HFFc6 (cell line): ENCODE measurements at places on chromosomes 4 and X. TPM values are rescaled to one million over a fixed set of nuclear protein-coding genes. Genes with fewer than 3 reads are reported as not detected.

The ATP1B4 gene
- total RNA-seq = not detected in 2 replicates

DNA sequence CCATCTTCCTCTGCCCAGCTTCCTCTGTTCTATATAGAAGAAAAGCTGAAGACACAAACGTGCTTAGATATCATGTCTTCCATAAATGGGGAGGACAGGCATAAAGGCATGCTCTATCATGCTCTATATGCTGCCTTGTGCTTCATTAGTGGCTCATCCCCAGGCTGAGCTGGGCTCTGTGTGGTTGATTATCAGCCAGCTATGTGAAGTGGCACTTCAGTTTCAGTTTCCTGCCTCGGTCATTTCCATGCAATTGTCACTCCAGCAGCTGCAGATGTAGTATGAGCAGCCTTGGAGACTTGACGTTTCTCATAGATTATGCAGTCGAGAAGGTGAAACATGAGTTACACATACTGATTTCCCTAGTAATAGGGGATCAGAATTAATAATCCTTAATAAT, 106.2 kb downstream of the SYTL5 start:
- no peak for DNase-seq

The TNMD gene
- total RNA-seq = not detected in 3 replicates

DNA sequence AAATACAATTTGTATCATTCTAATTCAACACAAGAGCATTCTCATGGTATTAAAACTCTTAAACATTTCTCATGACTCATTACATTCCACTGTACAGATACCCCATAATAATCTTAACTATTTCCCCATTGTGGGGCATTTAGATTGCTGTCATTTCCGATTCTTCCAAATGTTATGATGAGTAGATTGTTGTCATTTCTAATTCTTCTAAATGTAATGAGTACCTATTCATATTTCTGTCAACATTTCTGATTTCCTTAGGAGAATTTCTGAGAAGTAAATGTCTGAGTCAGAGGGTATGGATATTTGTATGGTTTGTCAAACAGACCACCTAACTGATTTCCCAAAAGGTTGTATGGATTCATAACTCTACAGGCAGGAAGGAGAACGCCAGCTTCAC, 8.3 kb downstream of the S100G start:
- no peak for DNase-seq

DNA sequence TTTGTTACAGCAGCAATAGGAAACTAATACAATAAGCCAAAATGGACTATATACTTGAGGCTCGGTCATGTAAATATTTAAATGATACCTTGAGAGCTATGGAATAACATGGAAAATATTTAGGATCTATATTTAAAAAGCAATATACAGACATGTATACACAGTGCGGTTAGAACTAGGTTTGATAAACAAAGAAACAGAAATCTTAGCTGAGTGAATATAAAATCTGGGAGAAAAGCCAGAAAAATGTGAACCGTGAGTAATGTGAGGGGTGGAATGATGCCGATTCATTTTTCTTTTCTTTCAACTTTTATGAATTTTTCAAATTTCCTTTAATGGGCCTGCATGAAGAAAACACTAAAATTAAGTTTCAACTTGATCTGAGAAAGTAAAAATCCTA, 104.1 kb downstream of the ATXN3L start:
- no peak for DNase-seq

DNA sequence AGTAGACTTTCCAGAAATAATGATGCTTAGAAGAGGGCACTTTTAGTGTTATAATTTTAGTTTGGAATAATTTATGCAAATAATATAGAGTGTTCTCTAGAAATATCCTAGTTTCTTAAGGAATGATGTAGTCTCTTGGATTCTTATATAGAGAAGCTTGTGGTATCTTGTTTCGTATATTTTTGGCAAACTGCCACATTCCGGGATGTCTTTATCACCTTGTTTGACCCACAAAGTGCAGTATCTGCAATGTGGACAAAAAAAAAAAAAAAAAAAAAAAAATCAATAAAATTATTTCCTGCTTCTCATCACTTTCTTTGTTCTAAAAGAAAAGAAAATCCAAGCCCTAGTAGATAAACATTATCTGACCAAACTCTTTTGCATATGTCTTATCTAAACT, 1577.7 kb upstream of the TENM3 start:
- DNase-seq = no peak

DNA sequence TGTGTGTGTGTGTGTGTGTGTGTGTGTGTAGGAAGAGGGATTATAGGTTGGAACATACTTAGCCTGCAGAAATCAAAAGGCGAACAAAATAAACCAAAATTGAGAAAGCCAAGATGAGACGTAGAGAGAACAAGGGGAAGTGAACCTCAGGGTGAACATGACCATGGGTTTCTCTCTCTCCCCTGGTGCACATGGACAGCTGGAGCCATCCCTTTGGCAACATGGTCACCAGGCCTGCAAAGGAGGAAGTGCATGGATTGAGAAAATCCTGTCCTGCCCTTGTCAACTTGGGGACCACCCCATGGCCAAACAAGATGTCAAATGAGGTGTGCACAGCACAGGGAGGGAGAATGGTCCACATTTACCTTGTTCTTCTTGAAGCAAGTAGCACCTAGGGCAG, 23.1 kb downstream of the LGI2 start:
- no peak for DNase-seq

The KIF4A gene
- total RNA-seq = 11.8 to 25.4 TPM (median 20.7 TPM) in 3 replicates
